ENCODE measurements at places on chromosomes 16 and 17. TPM values are rescaled to one million over a fixed set of nuclear protein-coding genes. Genes with fewer than 3 reads are reported as not detected.

The USP36 gene
- total RNA-seq, result 56.6 TPM

The NUFIP2 gene
- total RNA-seq, result 38.1 TPM

The PIK3R5 gene
- total RNA-seq, result 0.13 TPM

The MPO gene
- total RNA-seq, result not detected

The SYNGR3 gene
- 7.4 TPM for total RNA-seq

The CREBBP gene
- 12.1 TPM for total RNA-seq

The QRICH2 gene
- total RNA-seq, result 1.4 TPM

The LPCAT2 gene
- 5.5 TPM for total RNA-seq

The ERAL1 gene
- total RNA-seq, result 83.2 TPM

The HOXB1 gene
- total RNA-seq, result not detected

The TM4SF5 gene
- 0.77 TPM for total RNA-seq

The CSF3 gene
- 1.8 TPM for total RNA-seq

Data from A549 treated with dexamethasone at 1 μM for 4 hours (cell line).